ENCODE measurements at places on chromosomes 1 and 21.

DNA sequence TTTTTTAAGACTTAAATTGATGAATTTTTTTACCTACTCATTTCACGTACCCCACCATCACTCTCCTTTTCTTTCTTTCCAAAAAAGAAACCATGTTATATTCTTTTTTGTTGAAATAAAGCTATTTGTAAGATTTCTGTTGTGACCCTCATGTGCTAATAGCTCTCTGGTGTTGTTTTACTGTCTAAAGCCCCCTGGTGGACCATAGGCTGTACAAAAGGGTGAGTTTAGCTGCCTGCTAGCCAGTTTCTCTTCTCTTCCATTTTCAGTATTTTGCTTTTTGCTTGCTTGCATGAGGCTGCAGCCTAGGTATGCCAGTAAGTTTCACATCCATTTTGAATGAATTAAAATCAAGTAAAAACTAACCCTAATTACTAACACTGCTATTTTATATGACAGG lies 15.6 kb upstream of the VAMP3 start:
- no peak for DNase-seq

DNA sequence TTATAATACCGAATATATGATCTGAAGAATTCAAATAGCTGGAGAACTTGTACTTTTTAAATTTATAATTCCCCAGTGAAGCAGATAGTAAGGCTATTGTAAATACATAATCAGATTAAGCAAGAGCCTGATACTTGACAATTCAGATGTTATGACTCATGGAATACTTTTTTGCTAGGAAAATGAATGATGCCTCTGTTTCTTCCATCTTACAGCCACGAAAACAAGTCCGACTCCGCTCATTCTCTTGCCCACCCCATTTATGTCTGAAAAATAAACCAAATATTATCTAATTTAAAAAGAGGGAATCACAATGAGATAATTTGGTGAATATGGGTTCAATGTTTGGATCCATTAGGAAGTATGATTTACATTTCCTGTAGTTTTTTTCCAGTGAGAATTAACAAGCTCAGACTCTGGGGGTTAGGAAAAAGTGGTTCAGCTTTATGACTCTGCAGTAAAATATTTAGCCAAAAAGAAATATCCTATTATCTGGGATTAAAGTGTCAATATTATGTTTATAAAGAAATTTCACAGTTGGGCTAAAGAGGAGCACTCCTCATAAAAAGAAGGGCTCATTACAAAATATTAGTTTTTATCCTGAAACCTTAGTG lies 50.4 kb upstream of the DAB1 start:
- no peak for DNase-seq

- no peak for DNase-seq
Measured at GRCh38 chr1:209433649-209434031, 149.9 kb upstream of the CAMK1G start.

- no peak for DNase-seq
Measured at GRCh38 chr1:220189750-220190347, 82.4 kb downstream of the RAB3GAP2 start.

- DNase-seq: no peak
Measured at GRCh38 chr1:61152469-61153105, 70.2 kb downstream of the NFIA start.

DNA sequence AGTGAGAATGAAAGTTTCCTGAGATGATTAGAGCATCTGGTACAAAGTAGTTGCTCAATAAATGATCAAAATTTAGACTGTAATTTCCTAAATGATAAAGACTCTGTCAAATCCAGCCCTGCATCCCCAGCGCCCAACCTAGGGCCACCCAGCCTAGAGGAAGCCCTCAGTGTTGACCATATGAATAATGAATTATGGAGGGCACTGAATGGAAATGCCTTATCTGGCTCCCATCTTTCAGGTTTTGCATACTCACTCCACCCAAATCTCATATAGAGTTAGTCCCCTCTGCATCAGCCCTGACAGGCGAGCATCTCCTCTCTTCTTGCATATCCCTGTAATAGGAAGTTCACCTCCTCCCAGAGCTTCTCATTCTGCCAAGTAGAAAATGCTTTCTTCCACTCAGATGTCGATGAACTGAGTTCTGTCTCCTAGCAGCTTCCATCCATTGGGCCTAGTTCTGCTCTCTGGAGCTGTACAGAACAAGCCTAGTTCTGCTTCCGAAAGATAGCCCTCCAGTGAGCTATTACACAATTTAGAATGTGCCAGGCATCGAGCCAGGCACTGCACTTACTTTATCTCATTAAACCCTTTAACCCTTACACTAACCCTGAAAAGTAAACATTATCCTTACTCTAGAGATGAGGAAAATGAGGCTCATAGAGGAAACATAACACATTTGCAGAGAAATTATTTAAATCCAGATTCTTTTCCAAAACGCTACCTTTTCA lies 20.9 kb downstream of the COA7 start:
- no peak for DNase-seq

- no peak for DNase-seq
Measured at GRCh38 chr1:181129771-181130606, 41.5 kb downstream of the IER5 start.

DNA sequence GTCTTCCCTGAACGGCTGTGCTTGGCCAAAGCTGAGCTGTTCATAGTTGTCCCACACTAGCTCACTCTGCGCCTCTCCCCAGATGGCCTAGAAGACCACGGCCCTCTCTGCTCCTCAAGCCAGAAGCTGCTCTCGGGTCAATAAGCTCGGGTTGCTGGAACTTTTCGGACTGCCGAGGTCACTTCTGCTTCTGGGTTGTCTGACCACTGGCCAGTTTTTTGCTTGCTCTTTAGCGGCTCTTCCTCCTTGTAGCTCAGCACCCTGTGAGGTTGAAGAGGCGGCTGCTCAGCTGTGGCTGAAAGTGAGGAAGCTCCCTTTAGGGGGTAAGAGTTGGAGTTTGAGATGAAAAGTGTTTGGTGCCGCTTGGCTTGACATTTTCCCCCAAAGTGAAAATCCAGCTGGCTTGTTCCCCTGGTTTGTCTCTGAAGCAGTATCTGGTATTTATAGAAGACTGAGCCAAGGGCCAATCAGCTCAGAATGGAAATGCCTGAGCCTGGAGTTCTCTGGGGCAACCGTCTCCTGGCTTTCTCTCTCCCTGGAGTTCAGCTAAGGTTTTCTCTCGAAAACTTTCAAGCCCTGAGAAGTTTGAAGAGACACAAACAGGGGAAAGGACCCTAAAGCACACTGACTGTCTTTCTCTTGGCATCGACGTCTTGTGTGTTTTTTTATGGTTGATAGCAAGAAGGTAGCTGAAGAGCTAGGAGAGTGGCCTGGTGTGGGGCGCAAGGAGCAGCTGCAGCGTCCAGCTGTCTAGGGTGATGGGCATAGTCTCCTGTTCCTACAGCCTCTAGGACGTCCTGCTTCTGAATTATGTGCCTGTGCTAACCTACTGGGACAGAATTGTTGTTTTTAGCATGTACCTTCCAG lies 72.0 kb downstream of the SYT6 start:
- no peak for DNase-seq

DNA sequence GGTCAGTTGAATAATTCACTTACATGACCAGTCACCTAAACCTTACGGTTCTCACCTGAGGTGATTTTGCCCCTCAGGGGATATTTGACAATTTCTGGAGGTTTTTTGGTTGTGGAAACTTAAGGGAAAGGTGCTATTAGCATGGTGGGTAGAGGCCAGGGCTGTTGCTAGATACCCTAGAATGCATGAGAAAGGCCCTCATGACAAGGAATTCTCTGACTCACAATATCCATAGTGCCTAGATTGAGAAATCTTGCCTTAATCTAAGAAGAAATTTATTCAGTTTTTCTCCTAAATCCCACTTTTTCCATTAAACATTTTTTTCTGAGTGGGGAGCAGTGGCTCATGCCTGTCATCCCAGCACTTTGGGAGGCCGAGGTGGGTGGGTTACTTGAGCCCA lies 119.7 kb downstream of the TGFB2 start:
- no peak for DNase-seq

GRCh38 chr1:203742436-203742835 lies 22.5 kb upstream of the LAX1 start:
- DNase-seq: no peak

DNA sequence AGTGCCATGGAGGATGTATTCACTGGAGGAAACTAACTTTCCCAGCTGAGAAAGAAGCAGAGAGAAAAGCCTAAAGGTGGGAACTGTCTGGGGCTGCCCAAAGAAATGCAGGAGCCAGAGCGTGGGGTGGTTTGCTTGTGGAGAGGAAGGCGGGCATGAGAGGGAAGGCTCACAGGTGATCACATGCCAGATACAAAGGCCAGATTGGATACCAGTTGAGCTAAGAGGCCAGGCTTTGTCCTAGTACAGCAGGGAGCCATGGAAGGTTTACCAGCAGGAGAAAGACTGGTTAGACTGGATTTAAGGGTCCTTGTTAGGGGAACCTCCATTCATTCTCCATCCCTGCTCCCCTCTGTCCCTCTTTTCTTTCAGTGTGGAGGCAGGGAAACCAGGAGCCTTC lies 66.4 kb downstream of the BEND5 start:
- no peak for DNase-seq

DNA sequence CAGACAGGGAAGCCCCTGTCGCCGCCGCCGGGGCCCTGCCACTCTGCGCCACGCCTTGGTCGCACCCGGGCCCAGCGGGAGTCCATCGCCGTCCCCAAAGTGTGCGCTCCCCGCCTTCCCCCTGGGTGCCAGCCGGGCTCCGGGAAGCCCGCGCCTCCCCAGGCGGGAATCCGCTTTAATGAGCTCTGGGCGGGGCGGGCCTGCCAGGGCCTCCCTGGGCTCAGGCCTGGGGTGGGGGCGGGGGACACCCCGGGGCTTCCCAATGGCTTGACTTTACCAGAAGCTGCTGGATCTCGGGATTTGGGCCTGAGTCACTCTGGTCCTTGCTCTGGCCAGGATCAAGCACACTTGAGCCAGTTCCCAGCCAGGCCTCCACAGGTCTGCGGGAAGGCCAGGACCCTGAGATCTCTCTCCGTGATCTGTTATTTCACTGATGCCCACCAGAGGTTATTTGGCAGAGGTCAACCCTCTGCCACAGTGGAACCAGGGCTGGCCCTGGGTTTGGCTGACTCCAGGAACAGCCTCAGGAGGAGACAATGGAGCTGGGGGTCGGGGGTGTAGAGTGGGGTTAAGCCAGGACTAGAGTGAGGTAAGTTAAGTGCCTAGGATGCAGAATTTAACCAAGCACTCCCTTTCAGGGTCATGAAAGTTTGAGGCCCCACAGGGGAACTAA lies 178.4 kb upstream of the EDN2 start:
- DNase-seq: no peak

DNA sequence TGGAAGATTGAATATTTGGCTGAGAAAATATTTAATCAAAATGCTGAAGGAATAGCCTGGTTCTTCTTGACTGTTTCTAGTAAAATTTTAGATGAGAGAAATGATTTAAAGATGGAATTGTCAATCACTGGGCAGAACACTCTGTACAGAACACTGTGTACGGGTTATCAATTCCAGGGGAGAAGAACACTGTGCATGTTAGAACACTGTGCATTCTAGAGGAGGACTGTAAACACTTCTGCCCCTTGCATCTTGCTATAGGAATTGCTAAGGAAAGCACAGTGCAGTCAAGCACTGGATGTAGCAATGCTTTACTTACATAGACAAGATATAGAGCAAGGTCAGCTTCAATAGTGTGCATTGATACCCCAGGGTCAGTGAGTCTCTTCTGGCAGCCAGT lies 98.7 kb downstream of the RWDD3 start:
- no peak for DNase-seq

GRCh38 chr1:246012341-246012740 lies 494.7 kb downstream of the SMYD3 start:
- DNase-seq: no peak

- no peak for DNase-seq
Measured at GRCh38 chr21:34791776-34792503, 123.1 kb downstream of the CLIC6 start.

DNA sequence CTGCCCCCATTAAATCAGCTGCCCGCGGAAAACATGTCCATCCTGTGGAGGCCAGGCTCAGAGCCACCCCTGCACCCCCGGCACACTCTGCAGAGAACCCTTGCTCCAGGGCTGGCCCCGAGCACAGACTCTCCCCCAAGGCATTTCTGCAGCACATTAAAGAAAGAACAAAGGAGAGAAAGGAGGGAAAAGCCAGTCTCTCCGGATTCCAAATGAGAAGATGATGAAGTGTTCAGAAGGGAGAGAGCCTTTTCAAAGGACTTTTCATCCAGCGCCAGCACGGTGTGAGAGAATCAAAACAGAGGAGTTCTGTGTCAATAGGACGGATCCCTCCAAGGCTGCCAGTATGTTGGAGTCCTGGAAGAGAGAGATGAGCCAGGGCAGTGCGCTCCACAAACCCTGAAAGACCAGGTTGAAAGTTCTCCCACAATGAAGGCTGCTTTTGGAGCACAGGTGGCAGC lies 498.3 kb downstream of the NPHP4 start:
- no peak for DNase-seq

DNA sequence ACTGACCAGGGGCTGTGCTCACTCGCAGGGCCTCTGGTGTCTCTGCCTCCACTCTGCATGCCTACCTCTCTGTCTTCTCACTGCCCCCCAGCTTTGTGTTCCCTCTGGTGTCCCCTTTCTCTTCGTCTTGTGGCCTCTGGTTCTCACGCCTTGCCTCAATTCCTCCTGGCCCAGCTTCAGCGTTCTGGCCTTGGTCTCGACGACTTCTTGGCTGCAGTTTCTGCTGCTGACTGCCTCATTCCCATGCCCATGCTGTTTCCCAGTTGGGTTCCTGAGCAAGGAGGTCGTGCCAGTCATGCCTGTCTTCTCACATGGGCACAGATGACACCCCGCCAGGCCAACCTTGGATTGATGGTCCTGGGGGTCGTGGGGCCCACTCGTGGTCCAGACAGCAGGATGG lies 423.0 kb upstream of the VAMP3 start:
- DNase-seq: no peak

DNA sequence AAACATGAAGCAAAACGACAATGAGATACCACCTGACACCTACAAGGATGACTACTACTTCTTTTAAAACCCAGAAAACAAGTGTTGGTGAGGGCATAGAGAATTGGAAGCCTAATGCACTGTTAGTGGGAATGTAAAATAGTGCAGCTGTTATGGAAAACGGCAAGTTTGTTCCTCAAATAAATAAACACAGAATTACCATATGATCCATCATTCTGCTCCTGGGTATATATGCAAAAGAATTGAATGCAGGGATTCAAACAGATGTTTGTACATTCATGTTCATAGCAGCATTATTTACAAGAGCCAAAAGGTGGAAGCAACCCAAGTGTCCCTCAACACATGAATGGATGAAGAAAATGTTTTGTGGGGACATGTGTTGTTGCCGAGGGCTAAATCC lies 1.4 kb upstream of the S100A8 start:
- DNase-seq: no peak

DNA sequence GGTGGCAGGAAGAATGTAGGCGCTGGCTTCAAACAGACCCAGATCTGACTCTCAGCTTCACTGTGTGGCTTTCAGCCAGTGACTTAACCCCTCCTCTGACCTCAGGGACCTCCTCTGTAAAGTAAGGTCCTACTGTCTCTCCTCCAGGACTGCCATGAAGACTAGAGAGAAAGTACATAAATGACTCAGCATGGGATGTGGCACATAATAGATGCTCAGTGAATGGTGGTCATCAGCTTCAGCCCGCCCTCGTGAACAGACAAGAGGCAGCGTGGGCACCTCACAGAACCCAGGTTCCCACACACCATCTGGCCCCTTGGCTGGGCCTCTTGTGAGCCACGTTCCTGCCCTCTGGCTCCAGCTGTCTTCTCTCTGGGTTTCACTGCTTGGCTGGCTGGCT lies 126.0 kb downstream of the SYF2 start:
- DNase-seq: no peak

Measured in urinary bladder (tissue), 4 donors.